ENCODE measurements at places on chromosomes 5 and 9.
A peak's percentile ranks its signal among the peaks of the same experiment; 100 is the strongest.

GRCh38 chr9:36192196-36192595 lies 1.5 kb downstream of the CLTA start:
- no peak for DNase-seq

GRCh38 chr9:134566936-134567335 lies 74.7 kb upstream of the COL5A1 start:
- no peak for DNase-seq

DNA sequence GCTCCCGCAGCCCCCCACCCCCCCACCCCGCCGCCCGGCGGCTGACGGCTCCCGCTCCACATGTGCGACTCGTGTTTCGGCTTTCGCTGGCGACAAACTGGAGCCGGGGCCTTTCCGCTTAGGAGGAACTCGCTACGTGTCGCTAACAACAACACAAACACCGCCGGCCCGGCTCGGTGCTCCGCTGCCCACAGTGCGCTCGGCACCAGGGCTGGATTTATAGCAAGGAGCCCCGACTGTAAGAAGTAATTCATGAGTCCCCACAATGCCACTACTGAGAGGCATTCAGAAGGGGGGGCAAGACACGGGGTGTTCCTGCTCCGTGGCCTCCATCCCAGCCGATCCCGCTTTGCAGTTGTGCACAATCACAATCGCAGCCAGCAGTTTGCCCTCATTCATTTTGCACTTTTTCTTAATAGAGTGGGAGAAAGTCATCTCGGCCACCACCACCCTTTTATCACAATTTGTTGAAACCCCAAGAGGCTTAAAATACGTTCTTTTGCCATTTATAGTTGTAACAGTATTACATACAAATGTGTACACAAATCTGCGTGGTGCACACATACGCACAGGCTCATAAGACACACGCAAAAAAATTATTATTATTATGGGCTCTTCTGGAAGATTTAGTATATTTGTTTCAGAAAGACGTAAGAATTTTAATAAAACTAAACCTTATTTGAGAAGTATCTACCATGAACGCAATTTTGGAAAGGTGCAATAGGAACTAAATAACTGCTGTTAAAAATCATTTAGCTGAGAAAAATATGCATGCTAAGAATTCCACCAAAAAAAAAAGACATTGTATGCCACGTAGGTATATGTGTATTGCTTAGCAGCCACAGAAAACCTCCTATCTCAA lies 48.1 kb downstream of the EBF1 start:
- peak; percentile 73 for DNase-seq

GRCh38 chr5:64158827-64159226 lies 6.8 kb upstream of the RNF180 start:
- no peak for DNase-seq

DNA sequence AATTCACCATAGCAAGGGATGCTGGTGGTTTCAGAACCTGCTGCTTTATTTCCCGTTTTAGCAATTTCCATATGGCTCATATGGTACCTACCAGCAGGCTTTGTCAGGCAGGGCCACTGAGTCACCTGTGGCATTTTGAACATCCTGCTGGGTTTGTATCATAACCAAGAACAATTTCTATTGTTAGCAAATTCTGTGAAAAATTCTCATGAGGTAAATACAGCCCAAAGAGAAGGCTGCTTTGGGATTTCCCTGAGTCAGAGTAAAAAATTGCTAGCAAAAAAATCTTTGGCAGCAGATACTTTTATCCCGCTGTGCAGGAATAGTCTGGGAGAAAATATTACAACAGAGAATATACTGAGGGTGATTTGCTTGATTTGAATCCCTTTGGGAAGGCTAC lies 52.7 kb downstream of the PRR16 start:
- DNase-seq, result no peak

DNA sequence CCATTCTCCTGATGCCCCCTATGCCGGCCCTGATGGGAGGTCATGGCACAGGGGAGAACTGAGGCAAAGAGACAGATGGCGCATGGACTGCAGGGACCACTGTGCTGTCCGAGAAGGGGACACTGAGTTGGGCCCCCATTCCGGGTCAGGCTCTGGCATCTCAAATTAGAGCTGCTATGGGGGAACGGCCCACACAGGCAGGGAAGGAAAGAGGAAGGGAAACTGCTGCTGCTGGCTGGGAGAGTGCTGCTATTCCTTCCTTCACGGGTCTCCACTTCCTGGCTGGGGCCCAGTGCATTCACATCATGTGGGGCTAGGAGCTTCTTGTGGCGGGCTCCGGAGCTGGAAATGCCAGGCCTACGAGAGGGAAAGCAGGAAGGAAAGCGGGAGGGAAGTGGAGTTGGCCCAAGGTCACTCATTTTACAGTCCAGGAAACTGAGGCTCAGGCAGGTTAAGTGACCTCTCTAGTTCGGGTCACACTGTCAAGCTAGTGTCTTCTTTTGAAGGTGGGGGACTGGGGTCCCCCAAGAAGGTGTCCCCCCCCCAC lies 1.3 kb upstream of the CARD19 start:
- peak; percentile 69 for DNase-seq

DNA sequence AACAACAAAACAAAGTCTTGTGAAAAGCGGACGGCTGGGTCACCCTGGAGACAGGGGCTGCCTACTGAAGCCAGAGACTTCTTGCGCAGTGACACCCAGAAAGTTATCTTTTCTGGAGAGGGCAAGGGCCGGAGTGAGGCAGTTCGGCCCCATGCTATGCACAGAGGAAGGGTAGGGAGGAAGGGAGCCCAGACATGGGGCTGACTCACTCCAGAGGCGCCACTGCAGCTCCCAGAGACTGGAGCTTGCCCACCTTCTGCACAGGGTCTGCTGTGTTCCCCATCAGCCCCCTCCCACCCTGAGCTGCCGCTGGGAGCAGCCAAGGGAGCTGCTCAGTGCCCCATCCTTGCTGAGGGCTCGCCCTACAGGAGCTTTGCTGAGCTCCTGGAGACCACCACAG lies 13.3 kb downstream of the SLC6A3 start:
- peak; percentile 29 for DNase-seq

- DNase-seq, result no peak
Measured at GRCh38 chr5:143403334-143403592, 223 bp downstream of the NR3C1 start.

DNA sequence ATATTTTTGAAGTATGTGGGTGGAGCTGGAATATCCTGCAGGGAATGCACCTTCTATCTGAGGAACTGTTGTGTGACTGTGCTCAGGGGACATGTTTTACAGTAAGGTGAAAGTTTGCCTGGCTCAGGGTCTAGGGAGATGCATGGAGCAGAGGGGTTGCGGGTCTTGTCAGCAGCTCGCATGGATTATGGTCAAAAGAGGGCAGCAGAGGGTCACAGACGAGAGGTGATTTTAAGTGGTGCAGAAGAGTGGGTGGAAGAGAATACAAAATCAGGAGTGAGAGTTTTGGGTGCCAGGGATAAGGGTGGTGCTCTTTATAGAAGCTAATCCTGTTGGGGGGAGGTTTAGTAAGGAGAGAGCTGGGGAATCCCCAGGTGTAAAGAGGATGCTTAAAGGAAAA lies 53.5 kb upstream of the GRIN3A start:
- peak; percentile 45 for DNase-seq

DNA sequence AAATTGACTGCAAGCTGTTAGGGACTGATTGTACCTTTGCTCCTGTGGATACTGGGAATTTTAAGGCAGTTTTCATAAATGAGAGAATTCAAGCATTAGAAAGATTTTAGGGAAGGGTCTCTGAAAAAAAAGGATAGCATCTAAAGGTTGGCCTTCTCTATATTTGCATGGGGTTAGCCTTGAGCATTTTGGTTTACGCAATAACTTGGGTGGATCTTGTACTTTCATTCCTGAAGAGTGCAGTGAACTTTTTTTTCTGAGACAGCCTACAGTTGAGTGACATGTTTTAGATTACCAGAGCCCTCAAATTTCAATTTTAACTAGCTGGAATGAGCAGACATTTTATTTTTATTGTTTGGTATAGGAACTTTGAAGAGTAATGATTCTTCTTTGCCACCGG lies 91.6 kb upstream of the NR3C1 start:
- no peak for DNase-seq

- peak; percentile 11 for DNase-seq
Measured at GRCh38 chr5:63573380-63573779, 388.9 kb downstream of the HTR1A start.

DNA sequence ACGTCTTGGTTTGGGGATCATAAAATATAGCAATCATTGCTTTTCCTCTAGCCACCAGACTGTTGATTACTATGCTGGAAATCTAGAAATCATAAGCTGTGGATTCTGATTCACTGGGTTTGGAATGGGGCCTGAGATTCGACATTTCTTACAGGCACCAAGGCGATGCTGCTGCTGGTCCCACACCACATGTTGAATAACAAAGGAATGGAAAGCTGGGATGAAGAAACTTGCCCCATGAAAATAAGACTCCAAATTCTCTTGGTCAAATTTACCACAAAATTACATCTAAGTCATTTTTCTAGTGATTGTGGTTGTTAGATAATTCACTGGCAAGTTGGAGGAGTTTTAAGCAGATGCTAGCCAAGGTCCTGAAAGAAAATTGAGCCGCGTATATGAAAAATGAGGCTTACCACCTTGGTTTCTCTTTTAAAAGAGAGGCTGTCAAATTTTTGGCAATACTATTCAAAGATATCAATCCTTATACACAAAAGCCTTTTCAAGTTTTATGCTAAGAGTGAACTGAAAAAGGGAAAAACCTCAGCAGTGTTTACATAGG lies 23.0 kb upstream of the MEIKIN start:
- no peak for DNase-seq

DNA sequence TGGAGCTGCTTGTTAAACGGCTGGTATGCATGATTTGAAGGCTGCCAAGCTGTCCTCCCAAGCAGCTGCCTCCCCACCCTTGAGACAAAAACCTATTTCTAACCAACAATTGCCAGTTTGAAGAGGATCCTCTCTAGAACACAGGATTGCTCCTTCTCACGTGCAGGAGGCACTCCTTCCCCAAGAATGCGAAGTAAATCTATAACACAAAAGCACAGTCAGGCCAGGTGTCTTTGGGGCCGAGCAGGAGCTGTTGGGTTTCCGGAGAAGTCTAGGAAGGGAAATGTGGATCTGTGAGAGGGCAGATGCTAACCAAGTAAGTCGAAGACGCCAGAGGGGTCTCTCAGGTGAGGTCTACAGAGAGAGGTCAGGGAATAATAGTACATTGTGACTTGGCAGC lies 35.4 kb upstream of the GNPDA1 start:
- DNase-seq, result peak; percentile 69

- DNase-seq, result no peak
Measured at GRCh38 chr9:85872463-85872862, 68.5 kb upstream of the NAA35 start.

- DNase-seq, result no peak
Measured at GRCh38 chr9:79256691-79257213, 315.0 kb upstream of the TLE4 start.

- DNase-seq, result no peak
Measured at GRCh38 chr5:50694027-50694590, 27.7 kb downstream of the PARP8 start.

DNA sequence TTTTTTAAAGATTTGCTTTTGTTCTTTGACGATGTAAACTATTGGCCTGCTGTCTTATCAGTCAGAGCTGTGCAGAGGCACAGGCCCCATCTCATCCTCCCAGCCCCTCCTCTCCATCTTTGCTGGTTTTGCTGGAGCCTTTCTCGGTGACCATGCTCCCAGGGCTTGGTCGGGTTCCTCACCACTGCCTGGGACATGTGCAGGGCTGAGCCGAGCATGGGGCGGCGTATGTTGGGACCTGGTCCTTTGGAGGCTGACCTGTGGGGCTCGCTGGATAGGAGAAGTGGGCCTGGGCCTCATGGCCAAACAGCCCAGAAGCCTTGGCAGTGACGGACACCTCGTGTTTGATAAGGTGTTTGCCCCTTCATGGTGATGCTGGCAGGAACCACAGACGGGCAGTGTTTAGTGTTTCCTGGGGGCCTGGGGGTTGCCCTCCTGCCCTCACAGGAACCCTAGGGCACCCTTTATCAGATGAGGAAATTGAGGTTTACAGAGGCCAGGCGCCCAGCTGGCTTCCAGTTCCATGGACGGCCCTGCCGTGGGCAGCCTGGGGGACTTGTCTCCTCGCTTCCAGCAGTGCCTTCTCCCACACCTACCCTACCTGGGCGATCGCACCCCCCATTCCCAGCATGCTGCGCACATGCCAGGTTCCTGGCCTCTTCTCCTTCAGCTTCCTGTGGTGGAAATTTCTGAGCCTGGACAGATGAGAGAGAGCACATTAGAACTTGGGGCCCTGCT lies 27.6 kb downstream of the TRAF2 start:
- no peak for DNase-seq

GRCh38 chr9:35760651-35761050 lies 6.6 kb upstream of the MSMP start:
- DNase-seq, result no peak

DNA sequence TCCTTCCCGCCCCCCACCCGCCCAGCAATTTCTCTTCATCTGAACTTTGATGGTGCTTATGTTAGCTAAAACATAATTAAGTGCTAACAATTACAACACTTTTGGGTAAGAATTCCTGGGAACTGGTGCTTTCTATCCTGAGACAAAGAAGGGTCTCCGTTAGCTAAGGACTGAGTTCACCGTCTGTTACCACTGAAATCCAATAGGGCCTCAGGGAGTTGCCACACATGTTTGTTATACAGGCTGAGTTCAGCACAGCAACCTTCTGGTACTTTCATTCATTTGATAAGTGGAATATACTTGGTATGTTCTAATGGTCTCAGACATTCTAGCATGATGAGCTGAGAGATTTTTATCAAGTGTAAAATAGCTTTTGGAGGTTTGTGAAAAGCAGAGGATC lies 437.9 kb downstream of the EFNA5 start:
- no peak for DNase-seq

DNA sequence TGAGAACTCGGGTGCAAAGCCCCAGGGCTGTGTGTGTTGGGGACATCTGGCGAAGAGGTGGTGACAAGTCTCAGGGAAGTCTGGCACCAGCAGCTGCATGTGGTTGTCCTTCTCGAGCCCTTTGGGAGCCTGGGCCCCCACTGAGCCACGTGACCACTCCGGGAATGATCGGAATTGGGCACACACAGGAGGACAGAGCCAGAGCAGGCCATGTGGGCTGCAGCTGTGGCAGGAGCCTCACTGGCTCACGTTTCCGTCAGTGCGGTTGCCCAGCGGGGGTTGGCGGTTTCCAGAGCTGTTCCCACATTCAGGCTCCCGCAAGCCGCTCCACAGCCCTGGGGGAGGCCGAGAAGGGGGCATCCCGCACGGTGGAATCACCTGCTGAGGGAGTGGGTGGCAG lies 6.8 kb upstream of the CEL start:
- peak; percentile 49 for DNase-seq
